ENCODE measurements at places on chromosomes 5 and 9. TPM values are rescaled to one million over a fixed set of nuclear protein-coding genes. Genes with fewer than 3 reads are reported as not detected.

The CDKN2B gene
- total RNA-seq, result 6.0 TPM

The IFNE gene
- 10.4 TPM for total RNA-seq

The PPP1R26 gene
- 15.6 TPM for total RNA-seq

The ABO gene
- not detected for total RNA-seq

The HCN1 gene
- 0.03 TPM for total RNA-seq
